ENCODE measurements at places on chromosomes 13 and 19.
A peak's percentile ranks its signal among the peaks of the same experiment; 100 is the strongest.

DNA sequence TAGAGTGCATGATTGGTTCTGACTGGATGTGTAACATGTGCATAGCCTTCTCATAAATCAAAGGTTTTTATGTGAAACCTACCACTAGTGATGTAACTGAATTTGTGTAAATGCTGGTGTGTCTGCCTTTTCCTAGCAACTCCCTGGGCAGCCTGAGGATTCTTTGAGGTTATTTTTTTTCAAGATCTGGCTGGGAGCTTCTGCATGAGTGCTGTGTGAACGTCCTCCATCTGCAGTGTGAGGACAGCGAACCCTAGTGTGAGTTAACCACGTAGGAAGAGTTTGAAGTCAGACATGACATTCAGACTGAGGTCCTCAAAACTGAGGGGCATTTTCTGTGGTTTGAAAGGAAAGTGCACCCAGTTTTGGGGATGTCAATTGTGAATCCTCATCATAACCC, 39.9 kb downstream of the DPRX start:
- no peak for DNase-seq

DNA sequence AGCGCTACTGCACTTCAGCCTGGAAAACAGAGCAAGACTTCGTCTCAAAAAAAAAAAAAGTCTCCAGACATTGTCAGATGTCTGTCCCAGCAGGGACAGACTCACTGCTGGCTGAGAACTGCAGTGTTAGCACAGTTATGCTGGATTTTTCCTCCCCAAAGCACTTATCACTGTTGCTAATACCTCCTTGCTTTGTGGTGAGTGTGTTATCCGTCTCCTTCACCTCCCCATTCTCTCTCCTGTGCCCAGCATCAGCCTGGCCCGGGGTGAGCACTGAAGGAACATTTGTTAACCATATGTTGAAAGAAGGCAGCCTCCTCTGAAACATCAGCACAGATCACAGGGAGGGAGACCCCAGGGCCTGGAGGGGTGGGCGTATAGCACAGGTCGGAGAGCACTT, 11.3 kb downstream of the MYO9B start:
- DNase-seq = no peak

DNA sequence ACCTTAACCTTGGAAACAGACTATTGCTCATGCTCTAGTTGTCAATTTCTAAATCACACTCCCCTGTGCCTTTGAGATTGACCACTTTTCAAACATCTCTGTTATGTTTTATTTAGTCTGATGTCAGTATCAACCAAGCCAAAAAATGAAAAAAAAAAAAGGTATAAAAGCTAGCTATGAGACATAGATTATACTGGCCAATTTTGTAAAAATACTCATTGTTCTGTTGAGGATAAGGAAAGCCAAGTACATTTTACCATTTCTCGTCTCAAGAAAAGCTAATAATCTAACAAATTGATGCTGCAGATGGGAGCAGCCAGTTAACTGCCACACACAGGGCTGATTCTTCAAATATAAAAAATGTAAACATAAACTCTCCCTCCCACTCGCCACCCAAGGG, 572.6 kb upstream of the KLF12 start:
- no peak for DNase-seq

GRCh38 chr13:113952151-113952982, 21.5 kb downstream of the C13orf46 start:
- no peak for DNase-seq

- DNase-seq = peak; percentile 11
Observed at GRCh38 chr13:53612200-53612599, 583.6 kb downstream of the OLFM4 start.

DNA sequence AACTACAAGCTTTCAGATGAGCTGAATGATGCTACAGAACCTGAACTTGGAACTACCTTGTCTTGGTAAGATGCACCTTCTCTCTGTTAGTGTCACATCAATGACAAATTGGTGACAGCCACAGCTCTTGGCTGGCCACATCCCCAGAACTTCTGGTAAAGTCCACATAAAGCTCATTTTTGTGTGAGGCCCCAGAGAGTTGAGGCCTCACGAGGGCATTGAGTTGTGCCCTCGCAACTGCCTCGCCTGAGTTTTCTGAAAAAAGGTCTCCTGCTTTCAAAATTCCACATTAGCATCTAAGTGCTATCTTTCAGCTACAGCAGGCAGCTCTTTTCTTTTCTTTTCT, 42.6 kb downstream of the MRPL57 start:
- no peak for DNase-seq

DNA sequence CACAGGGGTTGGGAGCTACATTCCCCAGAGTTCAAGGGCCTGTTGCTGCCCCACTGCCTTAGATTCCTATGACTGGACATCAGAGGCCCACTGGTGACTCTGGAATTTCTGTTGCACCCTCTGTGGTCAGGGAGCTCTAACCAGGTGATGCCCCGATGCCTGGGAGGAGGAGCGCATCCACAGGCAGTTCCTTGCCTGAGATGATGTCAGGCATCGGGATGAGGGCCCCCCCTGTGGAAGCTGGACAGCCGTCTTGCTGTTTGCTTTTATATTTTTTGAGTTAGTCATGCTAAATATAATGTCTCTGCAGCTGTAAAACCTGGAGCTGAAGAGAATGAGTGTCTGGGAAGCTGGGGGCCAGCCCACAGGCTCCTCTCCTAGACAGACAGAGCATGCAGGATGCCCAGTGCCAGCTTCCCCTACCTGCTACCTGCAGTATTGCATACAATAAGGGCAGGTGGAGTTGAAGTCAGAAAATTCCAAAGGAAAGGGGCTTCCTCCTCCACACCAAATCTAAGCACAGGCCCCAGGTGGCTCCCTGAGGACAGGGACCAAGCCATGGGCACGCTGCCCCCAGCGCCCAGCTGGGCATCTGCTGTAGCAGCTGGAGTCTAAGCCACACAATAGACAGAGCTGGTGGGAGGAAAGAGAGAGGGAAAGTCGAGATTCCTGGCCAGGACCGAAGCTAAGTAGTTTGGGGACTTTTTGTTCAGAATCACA, 16.2 kb downstream of the COL4A2 start:
- no peak for DNase-seq

DNA sequence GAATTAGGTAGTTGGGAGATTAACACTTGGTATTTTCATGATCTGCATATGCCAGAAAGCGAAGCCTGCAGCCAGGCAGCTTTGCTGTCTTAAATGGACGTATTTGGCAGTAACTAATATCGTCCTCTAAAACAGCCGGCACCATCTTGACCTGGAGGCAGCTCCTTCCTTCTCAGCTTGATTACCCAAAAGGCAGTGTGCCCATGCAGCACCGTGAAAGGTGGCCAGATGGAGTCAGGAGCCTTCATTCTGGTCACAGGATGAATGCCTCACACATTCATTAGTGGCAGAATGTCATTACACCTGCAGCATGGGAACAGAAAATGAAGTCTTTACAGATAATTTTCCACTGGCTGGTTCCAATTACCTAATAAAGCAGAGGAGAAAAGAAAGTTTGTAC, 59.0 kb upstream of the FLT1 start:
- DNase-seq = no peak

GRCh38 chr13:96279904-96280303, 190.0 kb downstream of the HS6ST3 start:
- DNase-seq = no peak

- no peak for DNase-seq
Observed at GRCh38 chr13:56718791-56719190, 421.9 kb upstream of the PRR20A start.

DNA sequence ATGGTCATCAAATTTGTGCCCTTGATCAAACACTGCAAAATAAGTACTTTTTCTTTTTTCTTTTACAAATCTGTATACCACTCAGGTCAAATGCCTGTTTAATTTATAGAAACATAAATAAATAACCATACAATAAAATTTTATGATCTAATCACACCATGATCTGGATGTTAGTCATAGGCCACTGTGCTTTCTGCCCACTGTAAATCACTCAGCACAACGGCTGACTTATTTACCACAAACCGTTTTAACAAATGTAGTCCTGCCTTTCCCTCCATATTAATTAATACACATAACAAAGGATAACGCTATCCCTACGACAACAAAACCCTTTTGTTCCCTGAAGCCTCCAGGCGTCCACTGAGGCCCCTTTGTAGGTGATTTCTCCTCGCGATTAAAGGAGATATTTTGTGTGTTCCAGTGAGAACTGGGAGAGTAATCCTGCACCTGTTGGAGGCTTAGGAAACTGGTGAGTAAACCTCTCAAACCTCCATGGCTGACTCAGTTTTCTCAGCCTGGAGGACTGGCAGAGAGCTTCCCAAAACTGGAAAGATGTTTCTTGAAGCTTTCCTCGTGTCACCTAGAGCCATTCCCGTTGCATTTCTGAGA, 477.1 kb upstream of the SGCG start:
- DNase-seq = no peak

DNA sequence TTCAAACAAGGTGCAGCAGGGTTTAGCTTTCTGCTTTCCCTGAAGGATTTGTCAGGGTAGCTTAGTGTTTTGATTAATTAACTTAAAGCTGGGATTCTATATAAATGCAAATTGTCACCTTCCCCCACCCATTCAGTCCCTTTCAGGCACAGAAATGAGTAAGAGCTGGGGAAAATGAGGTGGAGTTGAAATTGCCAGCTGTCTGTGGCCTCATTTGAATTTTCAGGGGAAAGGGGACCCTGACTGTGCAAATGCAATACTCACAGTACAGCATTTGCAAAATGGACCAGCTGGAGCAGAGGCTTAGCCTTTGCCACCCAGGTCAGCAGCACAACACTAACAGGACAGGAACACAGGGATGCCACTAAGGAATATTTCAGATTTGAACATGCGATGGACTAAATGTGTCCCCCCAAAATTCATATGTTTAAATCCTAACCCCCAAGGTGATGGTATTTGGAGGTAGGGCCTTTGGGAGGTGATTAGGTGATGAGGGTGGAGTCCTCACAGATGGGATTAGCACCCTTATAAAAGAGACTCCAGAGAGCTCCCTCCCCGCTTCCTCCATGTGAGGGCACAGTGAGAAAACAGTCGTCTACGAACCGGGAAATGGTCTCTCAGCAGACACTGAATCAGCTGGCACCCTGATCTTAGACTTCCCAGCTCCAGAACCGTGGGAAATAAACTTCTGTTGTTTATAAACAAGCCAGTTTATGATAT, 59.5 kb upstream of the CYSLTR2 start:
- DNase-seq = no peak
